ENCODE measurements at places on chromosomes 1 and 21.

DNA sequence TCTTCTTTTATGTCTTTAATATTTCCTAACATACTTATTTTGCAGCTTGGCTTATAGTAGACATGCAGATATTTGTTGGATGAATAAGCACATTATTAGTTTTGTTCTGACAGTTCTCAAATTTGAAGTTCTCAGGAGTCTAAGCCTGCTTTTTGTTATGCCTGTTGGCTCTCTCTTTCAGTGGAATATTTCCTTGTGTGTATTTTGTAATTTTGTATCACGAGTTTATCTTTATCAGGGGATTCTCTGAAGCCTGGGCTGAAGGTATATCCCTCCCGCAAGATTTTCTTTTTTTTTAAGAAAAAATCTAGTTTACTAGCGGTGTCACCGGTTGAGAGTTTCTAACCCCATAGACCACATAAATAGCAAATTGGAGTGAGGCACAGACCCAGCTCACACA lies 105.9 kb downstream of the RGL1 start:
- no peak for DNase-seq

DNA sequence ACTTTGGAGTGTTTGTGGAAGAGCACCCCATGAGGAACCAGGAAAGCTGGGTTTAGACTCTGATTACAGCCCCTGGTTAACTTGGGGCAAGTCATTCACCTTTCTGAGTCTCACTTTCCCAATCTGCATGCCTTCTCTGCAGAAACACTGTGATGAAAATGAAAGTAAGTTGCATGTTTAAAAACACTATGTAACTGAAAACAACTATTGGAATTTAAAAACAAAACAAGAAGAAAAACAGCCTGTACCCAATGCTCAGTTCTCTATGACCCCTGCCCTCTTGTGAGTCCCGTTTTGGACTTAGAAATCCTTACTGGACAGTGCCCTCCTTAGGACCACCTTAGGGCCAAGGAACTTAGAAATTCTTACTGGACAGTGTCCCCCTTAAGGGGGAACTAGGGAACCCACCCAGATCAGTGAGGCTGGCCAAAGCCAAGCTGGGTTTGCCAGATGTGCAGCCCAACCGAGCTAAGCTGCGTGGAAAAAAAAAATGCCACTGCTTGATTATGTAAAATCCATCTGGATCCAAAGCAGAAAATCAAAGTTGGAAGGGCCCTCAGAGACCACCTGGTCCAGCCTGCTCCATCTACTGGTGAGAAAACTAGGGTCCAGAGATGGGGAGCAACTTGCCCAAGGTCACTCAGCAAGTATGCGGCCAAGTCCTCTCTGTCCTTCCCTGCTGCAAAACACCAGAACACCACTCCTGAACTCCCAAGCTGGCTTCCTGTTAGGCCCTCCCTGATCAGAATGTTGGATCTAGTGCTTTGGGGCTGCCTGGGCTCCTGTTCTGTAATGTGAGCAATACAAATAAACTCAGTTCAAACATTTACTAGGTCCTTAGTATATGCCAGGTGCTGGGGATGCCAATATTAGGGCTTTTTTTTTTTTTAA lies 77.7 kb downstream of the MRPL37 start:
- DNase-seq, result no peak

GRCh38 chr1:86687595-86687994 lies 16.8 kb upstream of the SH3GLB1 start:
- no peak for DNase-seq

- DNase-seq, result no peak
Measured at GRCh38 chr1:177360791-177361190, 190.0 kb downstream of the BRINP2 start.

Measured in activated CD4-positive, alpha-beta T cell treated with anti-CD3 and anti-CD28 coated beads for 1 hour (primary cell).